ENCODE measurements at places on chromosomes 4 and X. TPM values are rescaled to one million over a fixed set of nuclear protein-coding genes. Genes with fewer than 3 reads are reported as not detected.

DNA sequence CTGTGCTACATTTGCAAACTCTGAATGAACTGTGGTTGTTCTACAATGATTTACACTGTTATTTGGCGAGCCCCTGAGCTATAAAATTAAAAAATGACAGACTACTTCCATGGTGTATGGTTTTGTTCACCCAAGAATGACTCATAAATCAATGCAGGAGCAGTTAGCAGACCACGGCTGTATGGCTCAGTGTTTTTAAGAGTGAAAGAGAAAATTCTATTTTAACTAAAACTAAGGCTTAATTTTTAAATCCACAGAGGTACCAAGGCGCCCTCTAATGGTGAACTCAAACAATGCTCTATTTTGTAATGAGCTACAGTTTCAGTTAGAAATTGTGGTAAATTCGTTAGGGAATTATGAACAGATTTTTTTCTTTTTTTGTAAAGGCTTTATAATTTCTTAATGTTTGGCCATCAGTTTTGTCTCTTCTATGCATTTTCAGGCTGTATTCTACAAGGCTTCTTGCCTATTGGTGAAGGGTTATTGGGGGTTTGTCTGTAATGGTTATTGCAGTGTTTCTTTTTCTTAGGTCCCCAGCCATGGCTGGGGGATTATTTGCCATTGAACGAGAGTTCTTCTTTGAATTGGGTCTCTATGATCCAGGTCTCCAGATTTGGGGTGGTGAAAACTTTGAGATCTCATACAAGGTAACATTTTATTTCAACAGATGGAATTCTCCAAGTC lies 32.5 kb downstream of the HMGB2 start:
- H3K4me1 ChIP-seq = peaks cover 6% of the 10 kb centered on the region
- no peak for DNase-seq
- no peak overlapping the region for H3K27ac ChIP-seq
- no peaks in the 10 kb centered on the region for H3K27me3 ChIP-seq

The GPR50 gene
- total RNA-seq = not detected

The IBSP gene
- 0.95 TPM for total RNA-seq

DNA sequence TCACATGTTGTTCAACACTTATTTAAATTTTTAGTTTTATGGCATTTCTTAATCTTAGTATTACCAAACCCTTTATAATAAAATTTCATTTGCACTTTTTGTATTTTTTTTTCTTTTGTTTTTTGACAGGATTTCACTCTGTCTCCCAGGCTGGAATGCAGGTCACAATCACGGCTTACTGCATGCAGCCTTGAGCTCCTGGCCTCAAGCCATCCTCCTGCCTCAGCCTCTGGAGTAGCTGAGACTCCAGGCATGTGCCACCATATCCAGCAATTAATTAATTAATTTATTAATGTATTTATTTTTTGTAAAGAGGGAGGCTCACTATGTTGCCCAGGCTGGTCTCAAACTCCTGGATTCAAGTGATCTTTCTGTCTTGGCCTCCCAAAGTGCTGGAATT lies 133.4 kb downstream of the ADGRL3 start:
- no peak overlapping the region for H3K27ac ChIP-seq
- no peaks in the 10 kb centered on the region for H3K36me3 ChIP-seq
- no peak overlapping the region for H3K4me3 ChIP-seq
- H3K27me3 ChIP-seq = no peaks in the 10 kb centered on the region
- no peak for DNase-seq

DNA sequence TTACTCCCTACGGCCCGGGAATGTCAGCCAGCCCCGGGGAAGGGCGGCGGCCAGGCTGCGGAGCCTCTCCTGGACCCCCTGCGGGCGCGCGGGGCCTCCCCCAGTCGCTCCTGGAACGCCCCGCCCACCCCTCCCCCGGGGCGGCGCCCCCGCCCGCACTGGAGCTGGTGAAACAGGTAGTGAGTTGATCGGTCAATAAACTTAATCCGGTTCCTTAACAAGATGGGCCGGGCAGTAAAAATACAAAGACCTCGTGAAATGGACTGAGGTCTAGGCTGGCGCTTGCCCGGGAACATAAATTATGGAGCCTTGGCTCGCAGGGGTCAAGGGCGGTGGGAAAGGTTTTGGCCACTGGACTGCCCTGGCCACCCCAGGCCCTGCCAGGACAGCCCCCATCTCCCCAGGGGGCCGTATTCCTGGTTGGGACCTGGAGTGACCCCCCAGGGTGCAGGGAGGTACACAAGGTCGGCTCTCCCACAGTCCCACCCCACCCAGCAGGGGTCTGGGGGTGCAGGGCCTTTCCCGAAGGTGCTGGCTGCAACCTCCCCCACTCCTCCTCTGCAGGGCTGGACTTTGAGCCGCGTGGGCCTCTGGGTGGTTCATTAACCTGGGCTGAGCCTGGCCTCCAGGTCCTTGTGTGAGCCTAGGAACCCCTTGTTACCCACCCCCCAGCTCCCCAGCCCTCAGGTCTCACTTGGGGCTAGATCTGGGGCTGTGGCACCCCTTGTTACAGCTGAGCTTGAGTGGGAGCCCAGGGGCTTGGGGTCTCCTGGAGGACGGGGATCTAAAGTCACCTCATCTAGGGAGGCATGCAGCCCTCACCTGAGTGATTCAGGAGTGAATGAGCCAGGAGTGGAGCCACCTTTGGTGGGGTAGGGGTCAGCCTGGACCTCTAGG lies 2.5 kb downstream of the FGFR3 start:
- no peak overlapping the region for H3K27ac ChIP-seq
- no peaks in the 10 kb centered on the region for H3K36me3 ChIP-seq
- peaks cover 3% of the 10 kb centered on the region for H3K27me3 ChIP-seq
- H3K4me1 ChIP-seq = no peaks in the 10 kb centered on the region

DNA sequence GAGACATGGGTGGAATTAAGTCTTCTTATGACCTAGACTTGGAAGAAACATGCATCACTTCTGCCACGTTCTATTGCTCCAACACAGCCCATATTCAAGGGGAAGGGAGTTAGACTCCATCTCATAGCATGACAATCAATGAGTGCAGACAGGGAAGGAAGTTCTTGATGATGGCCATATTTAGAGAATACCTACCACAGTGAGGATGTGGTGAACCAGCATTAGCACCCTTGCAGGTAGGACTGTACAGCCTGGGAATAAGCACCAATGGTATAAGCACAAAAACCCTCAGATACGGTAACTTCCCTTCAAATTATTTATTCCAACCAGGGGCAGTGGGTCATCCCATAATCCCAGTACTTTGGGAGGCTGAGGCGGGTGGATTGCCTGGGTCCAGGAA lies 29.8 kb downstream of the PAGE2 start:
- no peak overlapping the region for H3K27ac ChIP-seq
- no peaks in the 10 kb centered on the region for H3K4me1 ChIP-seq
- H3K36me3 ChIP-seq = no peaks in the 10 kb centered on the region
- peaks cover 5% of the 10 kb centered on the region for H3K27me3 ChIP-seq
- H3K4me3 ChIP-seq = no peak overlapping the region

- DNase-seq = no peak
- H3K27ac ChIP-seq = peak overlapping the region; percentile 85
- H3K27me3 ChIP-seq = no peaks in the 10 kb centered on the region
- H3K36me3 ChIP-seq = peaks cover 5% of the 10 kb centered on the region
- no peak overlapping the region for H3K4me3 ChIP-seq
Measured at GRCh38 chr4:107863416-107863815, 38.7 kb downstream of the SGMS2 start.

- no peak overlapping the region for H3K27ac ChIP-seq
- H3K4me3 ChIP-seq = no peak overlapping the region
- peaks cover 8% of the 10 kb centered on the region for H3K36me3 ChIP-seq
- peaks cover 5% of the 10 kb centered on the region for H3K4me1 ChIP-seq
Measured at GRCh38 chrX:130147631-130148030, 18.0 kb downstream of the AIFM1 start.

DNA sequence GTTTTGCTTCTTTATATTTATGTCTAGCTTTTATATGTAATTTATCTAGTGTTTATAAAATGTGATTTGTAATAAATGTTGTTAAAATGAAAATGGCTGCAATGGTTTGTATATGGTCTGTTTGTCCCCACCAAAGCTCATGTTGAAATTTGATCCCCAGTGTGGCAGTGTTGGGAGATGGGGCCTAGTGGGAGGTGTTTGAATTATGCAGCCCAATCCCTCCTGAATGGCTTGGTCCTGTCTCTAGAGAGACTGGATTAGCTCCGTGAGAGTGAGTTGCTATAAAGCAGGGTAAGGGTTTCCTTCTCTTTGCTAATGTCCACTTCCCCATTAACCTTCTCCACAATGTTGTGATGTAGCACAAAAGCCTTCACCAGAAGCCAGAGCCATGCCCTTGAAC lies 30.0 kb upstream of the JADE3 start:
- peaks cover 3% of the 10 kb centered on the region for H3K36me3 ChIP-seq
- no peaks in the 10 kb centered on the region for H3K4me1 ChIP-seq

The CHIC2 gene
- total RNA-seq = 31.3 TPM

The RNF4 gene
- 53.6 TPM for total RNA-seq

Data from chondrocyte (in vitro differentiated cells).